ENCODE measurements at places on chromosomes 13 and 19.

- no peak for DNase-seq
These were observed 1.1 kb upstream of the HMGB1 start for GRCh38 chr13:30466841-30467252.

DNA sequence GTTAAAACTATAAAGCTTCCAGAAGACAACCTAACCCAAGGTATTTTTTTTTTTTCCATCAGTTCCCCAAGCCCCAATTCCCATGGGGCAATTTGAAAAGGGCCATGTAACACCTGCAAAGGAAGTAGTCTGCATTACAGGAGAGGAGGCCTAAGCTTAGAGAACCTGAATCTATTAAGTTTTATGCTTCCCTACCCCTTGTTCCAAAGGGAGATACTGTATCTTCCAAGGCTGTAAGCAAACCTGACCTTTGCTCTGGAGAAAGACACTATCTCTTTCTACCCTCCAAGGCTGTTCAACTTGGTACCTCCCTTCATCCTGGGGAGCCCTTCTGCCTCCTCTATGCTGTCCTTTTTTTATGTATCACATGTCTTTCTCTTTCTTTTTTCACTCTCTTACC, 15.0 kb downstream of the KATNAL1 start:
- DNase-seq = no peak

DNA sequence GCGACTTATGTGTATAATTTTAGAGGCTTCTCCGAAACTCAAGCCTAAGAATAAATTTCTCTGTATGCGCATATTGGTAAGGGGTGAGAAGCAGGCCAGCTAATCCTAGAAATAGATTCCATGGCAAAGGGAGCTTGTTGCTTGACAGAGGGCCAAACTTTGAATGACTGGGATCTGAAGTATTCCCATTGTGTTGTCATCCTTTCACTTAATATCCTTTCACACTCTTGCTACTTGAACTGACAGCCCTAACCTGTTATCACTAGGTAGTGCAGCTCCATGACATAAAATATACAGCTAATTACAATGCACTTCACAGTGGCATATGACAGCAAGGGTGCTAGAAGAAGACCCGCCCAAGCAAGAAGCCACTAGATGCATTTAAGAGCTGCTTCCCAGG, 309.8 kb downstream of the OXGR1 start:
- no peak for DNase-seq

DNA sequence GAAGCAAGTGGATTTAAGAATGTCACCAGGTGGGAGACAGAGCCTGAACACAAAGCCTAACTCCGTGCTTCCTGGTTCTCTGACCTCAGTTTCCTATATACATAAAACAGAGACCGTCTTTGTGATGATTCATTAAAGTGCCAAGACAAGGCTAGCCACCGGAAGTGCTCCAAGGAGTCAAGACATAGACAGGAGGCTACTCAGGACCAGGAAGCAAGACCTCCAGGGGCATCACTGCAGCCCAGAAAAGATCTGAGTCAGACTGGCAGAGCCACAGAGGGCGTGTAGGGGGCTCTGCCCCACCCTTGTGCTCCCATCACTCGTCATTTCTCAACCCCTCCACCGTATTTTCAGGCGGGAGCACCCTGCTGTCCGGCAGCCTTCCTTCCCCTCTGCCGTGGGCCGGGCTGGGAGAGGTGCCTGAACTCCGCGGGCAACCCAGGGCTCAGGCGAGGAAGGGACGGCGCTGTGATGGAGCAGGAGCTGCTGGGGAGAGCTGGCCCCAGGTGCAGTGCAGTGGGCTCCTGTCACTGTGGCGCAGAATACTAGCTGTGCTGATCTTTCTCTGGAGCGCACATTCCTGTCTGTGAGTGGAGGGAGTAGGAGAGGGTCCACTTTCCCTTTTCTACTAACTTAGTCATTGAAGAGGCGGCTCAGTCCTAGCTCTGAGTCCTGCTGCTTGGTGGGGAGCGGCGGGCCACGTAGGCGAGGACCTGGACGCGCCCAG, 134.7 kb upstream of the GPR12 start:
- peak; percentile 59 for DNase-seq

DNA sequence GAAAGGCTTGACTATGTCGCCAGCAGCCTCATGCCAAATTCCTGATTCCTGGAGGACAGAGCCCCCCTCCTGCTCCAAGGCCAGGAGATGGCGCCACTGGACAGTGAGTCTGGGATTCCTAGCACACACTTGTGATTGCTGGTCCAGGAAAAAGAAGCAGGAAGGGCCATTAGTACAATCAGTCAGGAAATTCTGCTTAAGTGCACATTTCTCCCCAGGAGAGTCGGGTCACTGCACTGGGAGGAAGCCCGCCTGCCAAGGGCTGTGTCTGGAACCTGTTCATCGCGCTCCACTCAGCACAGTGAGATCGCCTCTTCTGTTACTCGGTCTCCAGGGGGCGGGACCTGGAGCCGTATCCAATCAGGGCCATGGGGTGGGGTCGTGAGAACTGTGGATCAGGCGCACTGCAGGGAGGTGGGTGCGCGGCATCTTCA, 65.1 kb downstream of the ZNF823 start:
- DNase-seq = no peak

- DNase-seq = no peak
These were observed 15.9 kb downstream of the IRS2 start for GRCh38 chr13:109770436-109770835.

- DNase-seq = no peak
These were observed 952.8 kb upstream of the SPRY2 start for GRCh38 chr13:81293594-81294164.

Data from mesenteric fat pad (tissue), 1 donor.